ENCODE measurements at places on chromosomes 11 and 22.

- no peak for DNase-seq
Observed at GRCh38 chr22:31119026-31119717, 3.6 kb upstream of the INPP5J start.

GRCh38 chr11:129620237-129621104 lies 195.2 kb upstream of the TMEM45B start:
- no peak for DNase-seq

DNA sequence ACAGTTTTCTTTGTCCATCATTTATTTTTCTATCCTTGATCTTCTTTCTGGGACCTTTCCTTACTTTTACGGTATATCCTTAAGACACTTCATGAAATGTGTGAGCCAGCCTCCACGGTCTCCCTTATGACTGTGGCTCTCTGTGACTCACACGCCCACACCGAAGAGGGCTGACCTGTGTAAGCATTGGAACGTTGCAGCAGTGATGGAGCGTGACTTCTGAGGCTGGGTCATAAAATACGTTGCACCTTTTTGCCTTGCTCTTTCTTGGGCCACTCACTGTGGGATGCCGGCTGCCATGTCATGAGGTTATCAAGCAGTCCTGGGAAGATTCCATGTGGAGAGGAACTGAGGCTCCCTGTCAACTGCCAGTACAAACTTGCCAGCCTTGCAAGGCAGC lies 96.3 kb upstream of the RAB1B start:
- no peak for DNase-seq

GRCh38 chr22:39494471-39495120 lies 7.5 kb upstream of the MIEF1 start:
- DNase-seq: no peak

DNA sequence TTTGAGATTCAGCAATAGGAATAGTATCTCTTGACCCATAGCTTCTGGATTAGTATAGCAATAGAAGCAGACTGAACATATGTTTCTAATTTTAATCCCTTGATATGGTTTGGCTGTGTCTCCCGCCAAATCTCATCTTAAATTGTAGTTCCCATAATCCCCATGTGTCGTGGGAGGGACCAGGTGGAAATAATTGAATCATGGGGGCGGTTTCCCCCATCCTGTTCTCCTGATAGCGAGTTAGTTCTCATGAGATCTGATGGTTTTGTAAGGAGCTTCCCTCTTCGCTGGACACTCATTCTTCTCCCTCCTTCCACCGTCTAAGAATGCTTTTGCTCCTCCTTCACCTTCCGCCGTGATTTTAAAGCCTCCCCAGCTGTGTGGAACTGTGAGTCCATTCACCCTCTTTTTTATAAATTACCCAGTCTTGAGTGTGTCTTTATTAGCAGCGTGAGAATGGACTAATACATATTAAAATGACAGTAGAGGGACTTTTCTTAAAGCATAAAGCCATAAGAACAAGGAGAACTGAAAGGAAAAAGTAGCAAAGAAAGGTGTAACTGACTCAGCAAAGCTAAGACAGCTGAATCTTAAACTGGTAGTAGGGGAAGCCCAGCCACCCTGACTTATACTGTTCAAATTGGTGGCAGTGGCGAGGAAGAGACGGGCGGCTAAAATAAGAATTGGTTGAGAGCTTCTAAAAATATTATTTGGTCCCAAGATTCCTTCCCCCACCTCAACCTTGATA lies 20.3 kb upstream of the SLN start:
- no peak for DNase-seq

DNA sequence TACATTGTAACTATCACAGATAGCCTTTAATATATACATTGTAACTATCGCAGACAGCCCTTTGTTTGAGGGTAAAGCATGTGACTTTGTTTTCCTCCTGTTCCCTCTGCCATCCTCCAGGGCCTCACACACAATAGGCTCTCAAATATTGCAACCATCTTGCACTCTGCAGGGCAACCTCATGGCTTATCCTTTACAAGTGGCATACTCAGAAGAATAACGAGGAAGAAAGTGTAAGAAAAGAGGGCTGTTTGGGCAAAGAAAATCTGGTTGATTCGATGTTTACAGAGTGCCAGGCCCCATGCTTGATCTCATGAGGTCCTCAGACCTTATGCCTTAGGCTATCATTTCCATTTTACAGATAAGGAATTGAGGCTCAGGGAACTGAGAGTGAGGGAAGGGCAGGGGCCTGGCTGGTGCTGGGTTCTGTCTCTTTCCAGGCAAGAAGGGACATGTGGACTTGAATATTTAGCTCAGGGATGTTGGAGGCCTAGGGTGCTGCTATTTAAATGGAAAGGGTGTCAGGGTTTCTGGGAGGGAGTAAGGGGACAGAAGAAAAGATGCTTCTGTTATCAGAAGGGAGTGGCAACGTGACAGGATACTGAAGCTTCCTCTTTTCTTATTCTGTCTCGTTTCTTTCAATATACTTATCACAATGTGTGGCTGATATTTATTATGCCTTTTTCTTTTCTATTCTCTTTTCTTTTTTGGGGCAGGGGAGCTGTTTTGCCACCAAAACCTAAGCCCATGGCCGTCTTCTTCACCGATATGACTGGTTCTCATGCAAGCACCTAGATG lies 1.1 kb upstream of the SAMM50 start:
- DNase-seq: no peak

- no peak for DNase-seq
Observed at GRCh38 chr11:27524155-27524554, 17.6 kb upstream of the LIN7C start.

DNA sequence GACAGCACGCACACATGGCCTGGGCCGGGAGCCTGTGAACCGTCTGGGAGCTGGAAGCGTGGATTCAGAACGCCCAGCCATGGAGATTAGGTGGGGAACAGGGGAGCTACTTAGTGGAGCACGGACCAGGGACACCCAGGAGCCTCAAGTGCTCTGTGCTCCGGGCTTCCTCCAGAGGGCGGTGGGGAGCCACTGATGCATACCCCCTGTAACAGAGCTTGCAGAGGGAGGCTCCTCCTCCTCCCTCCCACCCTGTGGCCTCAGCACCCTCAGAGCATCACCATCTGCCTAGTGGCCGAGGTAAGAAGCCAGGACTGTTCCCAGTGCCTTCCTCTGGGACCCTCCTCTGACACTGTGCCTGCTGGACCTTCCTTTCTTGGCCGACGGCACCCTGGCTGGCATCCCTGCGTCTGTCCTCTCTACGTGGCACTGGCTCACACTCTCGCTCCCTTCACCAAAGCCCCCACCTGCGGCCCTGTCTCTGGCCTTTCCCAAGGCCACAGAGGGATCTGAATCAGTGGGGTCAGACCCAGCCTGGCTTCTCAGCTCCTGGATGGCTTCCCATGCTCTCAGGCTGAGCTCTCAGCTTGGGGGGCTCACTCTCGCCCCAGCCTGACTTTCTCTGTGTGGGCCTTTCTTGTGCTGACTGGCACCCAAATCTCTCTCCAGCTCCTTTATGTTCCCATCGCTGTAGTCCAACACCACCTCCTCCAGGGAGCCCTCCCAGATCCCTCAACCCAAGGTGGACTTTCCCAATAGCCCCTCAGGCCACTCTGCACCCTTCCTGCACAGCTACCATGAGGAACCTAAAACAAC lies 780.9 kb downstream of the BRD1 start:
- DNase-seq: no peak
